SHP77 (cell line): ENCODE measurements at places on chromosomes 4 and X.

GRCh38 chr4:107900508-107900907, 30.8 kb upstream of the CYP2U1 start:
- DNase-seq: no peak

GRCh38 chrX:10030570-10030969, 63.4 kb downstream of the CLDN34 start:
- no peak for DNase-seq

DNA sequence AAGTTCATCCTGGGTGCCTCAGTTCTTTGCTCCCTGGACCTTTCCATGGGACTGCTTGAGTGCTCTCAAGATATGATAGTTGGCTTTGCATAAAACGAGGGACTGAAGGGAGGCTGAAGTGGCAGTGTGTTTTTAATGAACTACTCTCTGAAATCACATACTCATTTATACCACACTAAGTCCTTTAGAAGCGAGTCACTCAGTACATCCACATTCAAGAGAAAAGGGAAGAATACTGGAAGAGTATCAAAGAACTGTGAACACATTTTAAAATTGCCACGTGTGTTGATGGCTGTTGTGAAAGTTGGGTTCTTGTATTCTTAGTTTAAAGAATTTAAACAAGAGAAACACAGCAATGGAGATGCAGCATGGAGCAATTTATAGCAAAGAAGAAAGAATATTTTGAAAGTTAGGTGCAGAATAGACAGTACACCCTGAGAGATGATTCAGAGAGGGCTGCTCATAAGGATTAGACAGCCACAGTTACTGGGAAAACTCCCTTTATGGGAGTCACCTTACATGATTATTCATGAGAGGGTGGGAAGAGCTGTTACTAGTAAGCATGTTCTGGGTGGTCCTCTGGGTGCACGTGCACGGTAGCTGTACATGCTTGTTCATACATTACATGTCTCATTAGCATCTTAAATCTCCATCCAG, 380.7 kb downstream of the ADGRL3 start:
- DNase-seq: no peak

DNA sequence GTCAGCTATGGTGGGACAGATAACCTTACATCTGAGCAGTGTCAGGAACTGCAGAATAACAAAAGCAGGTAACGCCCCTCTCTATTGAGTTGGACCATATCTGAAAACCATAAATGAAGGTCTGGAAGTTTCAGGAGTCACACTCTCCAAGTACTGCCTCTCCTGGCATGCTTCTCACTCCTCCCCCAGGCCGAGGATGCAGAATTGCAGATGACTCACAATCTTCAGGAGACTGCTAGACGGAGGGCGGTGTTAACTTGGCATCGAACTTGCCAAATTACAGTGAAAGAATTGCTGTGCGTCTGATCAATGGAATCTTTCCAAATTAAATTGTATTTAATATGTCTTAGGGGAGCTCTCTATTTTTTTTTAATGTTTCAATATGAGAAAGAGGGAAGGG, 67.1 kb upstream of the TRIM2 start:
- DNase-seq: no peak

DNA sequence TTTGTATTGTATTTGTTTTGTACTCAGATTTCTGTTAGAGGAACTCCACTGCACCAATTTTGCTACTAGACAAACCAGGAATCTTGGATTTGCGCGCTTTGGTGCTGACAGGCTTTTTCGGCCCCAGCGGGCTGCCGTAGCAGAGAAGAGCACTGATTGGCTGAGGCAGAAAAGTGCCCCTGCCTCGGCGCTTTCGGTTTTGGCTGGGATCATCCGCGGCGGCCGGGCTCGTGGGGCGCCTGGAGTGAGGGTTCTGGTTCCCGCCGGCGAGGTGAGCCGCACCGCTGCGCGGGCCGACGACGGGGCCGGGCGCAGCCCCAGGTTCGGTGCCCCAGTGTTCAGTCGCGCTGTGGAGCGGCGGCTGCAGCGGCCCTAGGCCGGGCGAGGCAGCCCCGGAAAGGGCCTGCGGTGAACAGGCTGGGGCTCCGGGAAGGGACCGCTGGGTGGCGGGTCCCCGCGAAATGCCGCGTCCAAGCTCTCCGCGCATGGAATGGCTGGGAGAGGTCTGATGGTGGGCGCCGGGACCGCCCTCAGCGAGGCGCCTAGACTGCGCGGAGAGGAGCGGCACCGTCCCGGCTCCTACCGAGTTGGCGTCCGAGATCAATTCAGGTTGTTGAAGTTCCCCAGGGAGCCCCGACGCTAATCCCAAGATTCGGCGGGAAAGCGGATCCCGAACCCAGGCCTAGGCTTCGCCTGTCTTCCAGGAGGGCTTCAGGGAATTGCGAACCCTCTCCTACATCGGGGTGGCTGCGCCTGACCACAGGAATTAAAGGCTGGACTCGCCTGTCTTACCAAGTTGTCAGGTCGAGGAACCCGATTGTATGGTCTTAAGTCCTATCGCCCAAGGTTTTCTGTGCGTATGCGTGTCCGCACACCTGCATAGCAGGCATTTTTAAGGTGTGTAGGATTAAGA, at the start of gene LSM6:
Gene LSM6, plus strand, starts transcription at position 178 of the 913 bp plus-strand sequence. CDS start 7,204 bp downstream, outside the sequence.
- DNase-seq: peak; percentile 84

- DNase-seq: no peak
Measured at GRCh38 chrX:22575161-22575845, 302.6 kb downstream of the CBLL2 start.

- DNase-seq: no peak
Measured at GRCh38 chr4:41656572-41657520, 91.7 kb downstream of the PHOX2B start.

- no peak for DNase-seq
Measured at GRCh38 chr4:124940387-124940786, 227.9 kb upstream of the ANKRD50 start.

DNA sequence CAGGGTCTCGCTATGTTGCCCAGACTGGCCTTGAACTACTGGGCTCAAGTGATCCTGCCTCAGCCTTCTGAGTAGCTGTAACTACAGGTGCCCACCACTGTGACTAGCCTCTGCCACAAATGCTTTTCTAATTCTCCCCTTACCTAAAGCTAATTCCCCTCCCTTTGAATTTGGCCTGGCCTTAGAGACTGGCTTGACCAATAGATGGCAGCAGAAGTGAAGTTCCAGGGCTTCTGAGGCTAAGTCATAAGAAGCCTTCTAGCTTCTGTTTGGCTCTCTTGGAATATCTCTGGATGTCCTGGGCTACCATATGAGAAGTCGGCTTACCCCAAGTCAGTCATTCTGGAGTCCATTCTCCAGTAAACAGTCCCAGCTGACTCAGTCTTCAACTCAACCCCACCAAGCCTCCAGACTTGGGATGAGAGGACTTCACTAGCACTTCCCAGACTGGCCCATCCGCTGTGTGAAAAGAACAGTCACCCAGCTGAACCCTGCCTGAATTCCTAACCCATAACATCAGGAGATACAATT, 61.0 kb downstream of the HPRT1 start:
- DNase-seq: peak; percentile 41

GRCh38 chr4:126242679-126243390, 928.1 kb downstream of the FAT4 start:
- DNase-seq: no peak

GRCh38 chr4:21879187-21879586, 69.4 kb downstream of the KCNIP4 start:
- no peak for DNase-seq
